ENCODE measurements at places on chromosomes 2 and 18. TPM values are rescaled to one million over a fixed set of nuclear protein-coding genes. Genes with fewer than 3 reads are reported as not detected.

Gene RAB6C
- not detected for total RNA-seq

Gene CAMKMT
- total RNA-seq: 13.2 TPM

Gene SLC5A7
- total RNA-seq: not detected

Gene ID2
- 170 TPM for total RNA-seq

Gene FTCDNL1
- 2.3 TPM for total RNA-seq

Gene MYO7B
- total RNA-seq: 199 TPM

Gene CABYR
- total RNA-seq: 0.41 TPM

Gene POTEE
- 0.12 TPM for total RNA-seq

Gene RAD51AP2
- total RNA-seq: not detected

Gene GRB14
- total RNA-seq: 0.77 TPM

Gene LOXL3
- total RNA-seq: 2.2 TPM

- DNase-seq: no peak
Observed at GRCh38 chr2:158041400-158041799, 60.3 kb upstream of the UPP2 start.

GRCh38 chr2:168736649-168737445 is 65.6 kb upstream of the NOSTRIN start:
- DNase-seq: no peak

DNA sequence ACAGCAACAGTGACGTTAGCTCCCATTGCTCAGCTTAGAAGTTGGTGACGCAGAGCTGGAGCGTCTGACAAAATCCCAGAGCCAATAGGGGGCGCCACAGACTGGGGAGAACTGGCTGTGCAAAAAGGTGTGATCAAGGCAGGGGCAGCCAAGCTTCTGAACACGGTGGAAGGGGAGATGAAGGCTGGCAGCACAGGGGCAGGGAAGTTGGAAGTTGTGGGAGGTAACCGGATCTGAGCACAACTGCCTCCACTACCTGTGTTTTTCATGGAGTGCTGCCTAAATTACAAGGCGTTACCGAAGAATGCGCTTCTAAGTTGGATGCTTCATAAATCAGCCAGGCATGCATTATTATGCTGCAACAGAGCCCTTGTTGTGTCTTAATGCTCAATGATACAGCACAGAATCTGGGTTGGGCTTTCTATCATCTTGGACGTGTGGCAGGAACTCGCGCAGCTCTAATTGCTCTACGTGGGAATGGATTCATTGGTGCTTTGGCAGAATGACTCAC is 370.0 kb downstream of the SLC4A3 start:
- DNase-seq: peak; percentile 26

DNA sequence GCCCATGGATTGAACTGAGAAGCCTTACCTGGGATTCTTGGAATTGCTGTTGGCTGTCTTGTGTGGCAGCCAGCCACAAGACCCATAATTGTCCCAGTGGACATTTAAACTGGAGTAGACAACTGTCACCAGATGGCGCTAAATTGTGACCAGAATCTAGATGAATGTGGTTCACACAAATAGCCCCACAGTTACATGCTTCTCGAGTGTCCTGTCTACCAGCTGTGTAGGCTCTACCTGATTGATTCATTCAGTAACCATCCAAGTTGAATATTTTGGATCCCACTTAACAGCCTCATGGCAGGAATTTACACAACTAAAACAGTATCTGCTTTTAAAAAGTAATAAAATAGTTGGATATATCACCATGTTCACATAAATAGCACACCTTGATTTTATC is 73.2 kb downstream of the MAP4K4 start:
- DNase-seq: peak; percentile 78

- no peak for DNase-seq
Observed at GRCh38 chr2:210681491-210681890, 125.1 kb downstream of the CPS1 start.

DNA sequence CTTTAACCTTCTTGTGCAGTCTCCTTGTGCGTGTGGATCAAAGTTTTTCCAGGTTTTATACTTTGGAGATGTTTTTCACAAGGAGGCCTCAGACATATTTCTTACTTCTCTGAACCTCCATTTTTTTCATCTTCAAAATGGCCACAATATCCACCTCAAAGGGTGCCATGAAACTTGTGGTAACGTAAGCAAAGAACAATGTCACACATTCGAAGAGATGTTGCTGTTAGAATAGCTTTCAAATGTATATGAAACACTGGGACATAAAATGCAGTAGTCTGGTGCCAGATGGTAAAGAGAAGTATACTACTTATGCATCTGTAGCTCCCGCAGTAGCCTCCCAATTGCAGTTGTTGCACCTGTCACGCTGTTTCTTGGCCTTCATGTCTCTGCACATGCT is 2.6 kb upstream of the KRCC1 start:
- no peak for DNase-seq

- no peak for DNase-seq
Observed at GRCh38 chr18:25866331-25866730, 224.1 kb downstream of the SS18 start.

GRCh38 chr2:233006648-233007047 is 6.4 kb downstream of the NGEF start:
- no peak for DNase-seq

DNA sequence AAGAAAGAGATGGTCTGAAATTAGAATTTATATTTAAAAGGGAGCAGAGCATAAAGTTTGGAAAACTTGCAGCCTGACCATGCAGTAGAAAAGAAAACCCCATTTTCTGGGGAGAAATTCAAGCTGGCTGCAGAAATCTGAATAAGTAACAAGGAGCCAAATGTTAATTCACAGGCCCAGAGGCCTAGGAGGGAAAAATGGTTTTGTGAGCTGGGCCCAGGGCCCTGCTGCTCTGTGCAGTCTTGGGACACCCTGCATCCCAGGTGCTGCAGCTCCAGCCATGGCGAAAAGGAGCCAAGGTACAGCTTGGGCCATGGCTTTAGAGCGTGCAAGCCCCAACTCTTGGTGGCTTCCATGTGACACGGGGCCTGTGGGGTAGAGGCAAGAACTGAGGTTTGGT is 41.3 kb downstream of the CFAP36 start:
- no peak for DNase-seq

- DNase-seq: no peak
Observed at GRCh38 chr18:30404422-30404821, 638.1 kb downstream of the DSC3 start.

DNA sequence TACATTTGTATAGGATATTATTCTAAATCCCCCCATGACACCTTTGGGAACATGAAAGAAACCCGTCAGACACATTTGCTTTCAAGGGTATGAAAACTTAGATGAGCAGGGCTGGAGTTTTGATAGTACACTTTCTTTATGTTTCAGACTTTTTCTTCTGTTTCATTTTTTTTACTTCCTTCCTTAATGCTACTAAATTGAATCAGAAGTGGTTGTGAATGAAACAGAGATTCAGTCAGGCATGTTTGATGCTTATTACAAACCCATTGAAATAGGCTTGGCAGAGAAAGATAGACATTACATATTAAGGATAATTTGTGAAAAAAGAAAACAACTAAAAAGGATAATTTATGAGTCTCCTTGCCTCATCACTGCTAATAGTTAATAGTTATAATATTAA is 26.8 kb downstream of the SLC30A6 start:
- no peak for DNase-seq

DNA sequence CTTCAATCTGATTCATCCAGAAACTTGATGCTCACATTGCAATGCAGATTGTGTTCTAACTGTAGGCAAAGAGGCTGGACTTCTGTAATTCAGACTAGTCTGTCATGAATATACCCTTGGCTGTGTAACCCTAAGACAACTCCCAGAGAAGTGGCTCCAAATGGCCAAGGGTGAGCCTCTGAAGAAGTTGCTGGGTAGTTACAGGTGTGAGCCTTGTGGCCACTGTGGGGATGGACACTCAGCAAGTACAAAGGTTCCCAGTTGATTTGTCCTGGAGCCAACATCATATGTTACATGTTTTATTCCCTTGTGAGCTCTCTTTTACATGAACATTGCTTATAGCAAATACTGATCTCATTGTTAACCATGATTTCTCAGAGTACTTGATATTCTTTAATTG is 94.8 kb upstream of the KCNJ3 start:
- no peak for DNase-seq

- DNase-seq: no peak
Observed at GRCh38 chr2:142937347-142937746, 59.9 kb downstream of the KYNU start.

DNA sequence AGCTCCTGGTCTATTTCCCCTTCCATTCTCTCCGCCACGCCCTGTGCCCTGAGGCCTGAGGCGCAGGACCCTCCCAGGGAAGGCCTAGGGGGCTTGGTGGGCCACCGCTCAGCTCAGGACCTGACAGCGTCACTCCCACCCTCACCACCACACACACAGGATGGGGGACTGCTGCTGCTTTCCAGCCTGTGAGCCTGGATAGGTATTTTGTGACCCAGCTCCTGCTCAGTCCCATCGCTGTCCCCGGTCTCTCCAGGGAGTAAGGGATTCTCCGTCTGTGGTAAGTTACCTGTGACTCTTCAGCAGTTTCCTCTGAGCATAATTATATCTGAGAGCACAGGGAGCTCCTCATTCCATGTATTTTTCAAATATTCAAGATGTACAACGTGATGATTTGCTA is 16.3 kb downstream of the FAM228A start:
- no peak for DNase-seq

DNA sequence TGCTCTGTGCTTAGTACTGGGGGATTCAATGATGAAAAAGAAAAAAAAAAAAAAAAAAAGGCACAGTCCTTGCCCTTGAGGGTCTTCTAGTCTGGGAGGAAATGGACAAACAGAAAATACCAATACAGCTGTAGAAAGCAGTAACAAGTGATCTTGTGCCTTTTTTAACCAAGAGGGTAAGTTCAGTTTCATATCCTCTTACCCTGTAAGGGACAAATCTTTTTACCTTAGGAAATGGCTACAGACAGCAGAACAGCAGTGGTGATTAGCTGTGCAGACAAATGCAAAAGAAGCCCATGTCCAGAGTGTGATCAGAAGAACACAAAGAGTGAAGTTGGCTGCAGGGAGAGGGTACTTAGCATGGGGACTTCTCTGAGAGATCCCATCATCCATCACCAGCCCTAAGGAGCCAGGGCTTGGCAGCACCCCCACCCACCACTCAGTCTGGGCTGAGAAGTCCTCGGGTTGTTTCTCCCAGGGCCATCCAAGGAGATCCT is 102.9 kb downstream of the ALPK2 start:
- no peak for DNase-seq

DNA sequence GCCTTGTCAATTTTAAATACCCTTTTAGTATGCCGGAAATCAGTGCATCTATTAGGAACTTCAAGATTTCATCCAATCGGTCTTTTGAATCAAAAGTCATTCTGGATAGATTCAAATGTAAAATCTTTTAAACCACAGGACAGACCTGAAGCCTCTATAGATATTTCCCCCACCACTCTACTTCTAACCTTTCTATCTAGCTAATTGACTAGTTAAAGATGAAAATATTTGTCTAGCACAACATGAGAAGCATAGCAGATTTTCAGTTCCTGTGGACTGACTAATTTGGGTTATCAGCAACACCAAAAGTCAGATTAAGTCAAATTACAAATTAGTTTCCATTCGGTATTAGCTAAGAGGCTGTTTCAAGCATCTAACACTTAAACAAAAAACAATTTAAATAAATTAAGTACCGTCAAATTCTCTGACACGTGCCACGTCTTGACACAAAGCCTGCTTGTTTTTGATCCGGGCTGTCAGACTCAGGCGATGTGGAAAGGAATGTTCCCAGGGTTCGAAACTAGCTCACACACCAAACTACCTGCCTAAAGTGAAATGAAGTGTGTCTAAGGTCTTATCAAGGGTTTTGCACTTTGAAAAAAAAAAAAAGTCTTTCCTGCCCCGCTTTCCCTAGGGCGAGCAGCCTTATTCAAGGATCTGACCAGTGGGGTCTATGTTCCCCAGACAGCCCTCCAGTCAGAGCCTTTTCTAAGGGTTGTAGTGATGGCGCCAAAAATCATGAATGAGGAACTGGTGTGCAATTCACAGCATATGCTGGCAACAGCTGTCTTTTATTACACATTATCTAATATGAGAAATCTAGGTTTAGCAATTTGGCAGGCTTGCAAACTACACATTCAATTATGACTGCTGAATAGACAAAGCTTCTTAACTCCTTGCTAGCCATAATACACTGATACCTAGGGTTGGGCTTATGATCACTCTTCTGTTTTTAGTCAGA is 4.7 kb downstream of the CYTIP start:
- DNase-seq: peak; percentile 58

DNA sequence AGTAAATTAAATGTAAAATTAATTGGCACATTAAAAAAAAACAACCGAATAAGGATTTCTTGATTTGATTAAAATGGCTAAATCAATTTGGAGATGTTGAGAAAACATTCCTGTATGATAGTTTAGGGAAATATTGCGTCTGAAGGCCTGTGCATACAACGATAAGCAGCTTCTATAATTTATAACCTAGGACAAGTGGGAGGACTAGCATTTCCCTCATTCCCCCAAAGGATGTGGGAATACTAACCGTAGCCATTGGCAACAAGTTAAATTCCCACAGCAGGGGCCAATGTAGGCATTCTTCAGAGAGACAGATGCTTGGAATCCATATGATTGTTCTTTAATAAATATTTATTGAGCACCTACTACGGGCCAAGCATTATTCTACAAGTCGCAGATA is 134.5 kb downstream of the NYAP2 start:
- no peak for DNase-seq

- no peak for DNase-seq
Observed at GRCh38 chr2:213740453-213740852, 456.2 kb downstream of the SPAG16 start.

- peak; percentile 38 for DNase-seq
Observed at GRCh38 chr2:234483568-234484251, 13.2 kb downstream of the ARL4C start.

DNA sequence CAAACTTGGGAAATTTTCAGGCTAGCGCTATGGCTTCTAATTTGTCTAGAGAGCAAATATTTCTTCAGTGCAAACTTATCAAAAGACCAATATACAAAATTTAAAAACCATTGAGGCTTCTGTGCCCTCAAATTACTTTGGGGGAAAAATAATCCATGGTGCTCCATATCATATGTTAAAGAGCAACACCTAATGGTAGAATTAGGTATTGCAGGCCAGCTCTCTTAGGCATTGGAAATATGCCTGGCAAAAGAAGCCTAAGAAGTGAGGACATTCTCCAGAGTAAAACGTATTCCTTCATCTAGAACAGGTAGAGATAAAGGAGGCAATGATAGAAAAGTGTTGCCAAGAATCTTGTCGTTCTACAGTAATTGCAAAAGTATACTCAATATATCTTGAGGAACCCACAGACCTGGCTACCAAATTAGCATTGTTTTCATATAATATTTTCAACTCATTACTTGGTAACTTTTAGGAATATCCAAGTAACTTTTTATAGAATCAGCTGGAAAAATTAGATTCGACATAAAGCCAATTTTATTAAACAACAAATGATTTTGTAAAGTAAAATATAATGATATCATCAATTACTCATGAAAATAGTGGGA is 401.1 kb downstream of the BCL11A start:
- DNase-seq: peak; percentile 17
